ENCODE measurements at places on chromosomes 1 and 21. TPM values are rescaled to one million over a fixed set of nuclear protein-coding genes. Genes with fewer than 3 reads are reported as not detected.

DNA sequence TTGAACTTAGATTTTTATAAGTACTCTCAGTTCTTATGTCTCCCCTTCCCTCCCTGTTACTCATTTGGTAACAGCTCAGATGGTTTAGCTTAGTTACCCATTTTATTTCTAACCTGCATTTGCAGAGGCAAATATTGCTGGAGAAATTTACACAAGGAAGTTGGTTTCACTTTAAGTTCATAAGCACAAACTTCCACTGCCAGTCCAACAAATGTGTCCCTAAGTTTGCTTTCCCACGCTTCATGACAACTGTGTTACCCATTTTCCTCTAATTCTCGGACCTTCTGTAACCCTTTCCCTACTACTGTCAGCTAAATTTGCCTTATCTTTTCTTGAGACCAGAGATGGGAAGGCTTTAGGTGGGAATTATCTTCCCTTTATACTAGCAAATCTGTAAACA, 63.9 kb upstream of the GPR25 start:
- DNase-seq = no peak
- no peaks in the 10 kb centered on the region for H3K27me3 ChIP-seq
- no peak overlapping the region for H3K4me3 ChIP-seq
- H3K27ac ChIP-seq = no peak overlapping the region

- no peak overlapping the region for H3K4me3 ChIP-seq
- DNase-seq = peak; percentile 82
- H3K4me1 ChIP-seq = peaks cover 53% of the 10 kb centered on the region
- H3K27me3 ChIP-seq = no peaks in the 10 kb centered on the region
- H3K27ac ChIP-seq = peak overlapping the region; percentile 71
Measured at GRCh38 chr1:182301467-182302198, 90.0 kb downstream of the GLUL start.

- DNase-seq = no peak
- no peak overlapping the region for H3K4me3 ChIP-seq
- no peaks in the 10 kb centered on the region for H3K4me1 ChIP-seq
- no peaks in the 10 kb centered on the region for H3K27me3 ChIP-seq
Measured at GRCh38 chr1:147652306-147652705, 18.0 kb downstream of the ACP6 start.

The C1QB gene
- polyA plus RNA-seq = 155 TPM

GRCh38 chr1:168206111-168206510, 19.7 kb upstream of the SFT2D2 start:
- no peak for DNase-seq
- H3K27ac ChIP-seq = no peak overlapping the region
- no peaks in the 10 kb centered on the region for H3K36me3 ChIP-seq
- peaks cover 4% of the 10 kb centered on the region for H3K4me1 ChIP-seq

DNA sequence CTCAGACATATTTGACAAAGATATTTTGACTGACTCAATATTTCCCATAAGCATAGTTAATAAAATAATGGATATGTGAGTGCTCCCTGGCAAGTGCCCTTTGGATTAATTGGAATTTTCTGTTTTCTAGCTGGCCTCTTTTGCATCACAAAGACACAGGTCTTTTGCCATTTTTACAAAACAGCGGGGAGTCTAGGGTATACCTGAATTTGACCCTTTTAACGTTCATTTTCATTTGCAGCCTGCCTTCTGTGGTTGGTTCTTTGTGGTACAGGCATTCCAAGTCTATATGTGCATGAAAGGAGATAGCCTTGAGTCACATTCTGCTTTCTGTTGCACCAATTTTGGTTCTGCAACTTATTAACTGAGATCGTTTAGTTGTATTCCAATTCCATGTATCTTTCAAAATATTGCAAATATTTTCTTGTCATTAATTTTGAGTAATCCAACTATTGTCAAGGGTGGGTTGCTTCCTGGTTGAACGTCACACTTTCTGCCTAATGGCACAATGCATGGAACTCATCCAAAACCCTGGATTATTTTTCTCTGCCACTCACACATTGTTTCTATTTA, 171.7 kb downstream of the CRB1 start:
- H3K36me3 ChIP-seq = no peaks in the 10 kb centered on the region
- no peak for DNase-seq
- no peak overlapping the region for H3K27ac ChIP-seq
